ENCODE measurements at places on chromosomes 7 and 10. TPM values are rescaled to one million over a fixed set of nuclear protein-coding genes. Genes with fewer than 3 reads are reported as not detected.

The CPEB3 gene
- total RNA-seq = 3.5 TPM

DNA sequence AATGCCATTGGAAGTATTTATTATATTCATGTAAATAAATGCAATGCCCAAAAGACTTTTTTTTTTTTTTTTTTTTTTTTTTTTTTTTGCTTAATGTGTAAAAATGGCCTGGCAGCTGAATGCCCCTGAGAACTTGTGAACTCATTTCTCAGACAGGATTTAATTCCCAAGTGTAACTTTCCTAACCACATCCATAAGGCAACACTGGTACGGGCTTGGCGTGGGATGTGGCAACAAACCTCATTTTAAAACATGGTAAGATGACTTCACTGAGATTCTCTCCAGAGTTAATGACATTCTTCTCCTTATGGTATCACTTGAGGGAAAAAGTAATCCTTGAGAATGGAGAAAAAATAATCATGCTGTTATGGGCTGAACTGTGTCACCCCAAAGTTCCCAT lies 150.4 kb downstream of the DGKI start:
- no peak for DNase-seq

DNA sequence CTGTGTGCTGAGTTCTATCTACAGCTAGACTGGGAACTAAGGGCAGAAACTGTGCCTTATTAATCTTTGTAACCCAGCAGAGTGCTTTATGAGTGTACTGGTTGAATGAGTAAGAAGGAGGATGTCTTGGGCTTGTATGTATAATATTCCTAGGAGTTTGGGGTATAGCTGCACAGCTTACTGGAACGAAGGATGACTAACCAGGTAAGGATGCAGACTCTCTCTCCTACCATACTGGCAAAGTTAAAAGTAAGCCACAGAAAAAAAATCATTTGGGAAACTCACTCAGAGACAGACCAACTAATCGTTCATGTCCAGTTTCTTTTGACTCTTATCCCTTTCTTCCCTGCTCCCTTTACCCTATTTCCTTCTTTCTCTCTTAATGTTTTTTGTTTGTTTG lies 1.4 kb upstream of the DHTKD1 start:
- no peak for DNase-seq

DNA sequence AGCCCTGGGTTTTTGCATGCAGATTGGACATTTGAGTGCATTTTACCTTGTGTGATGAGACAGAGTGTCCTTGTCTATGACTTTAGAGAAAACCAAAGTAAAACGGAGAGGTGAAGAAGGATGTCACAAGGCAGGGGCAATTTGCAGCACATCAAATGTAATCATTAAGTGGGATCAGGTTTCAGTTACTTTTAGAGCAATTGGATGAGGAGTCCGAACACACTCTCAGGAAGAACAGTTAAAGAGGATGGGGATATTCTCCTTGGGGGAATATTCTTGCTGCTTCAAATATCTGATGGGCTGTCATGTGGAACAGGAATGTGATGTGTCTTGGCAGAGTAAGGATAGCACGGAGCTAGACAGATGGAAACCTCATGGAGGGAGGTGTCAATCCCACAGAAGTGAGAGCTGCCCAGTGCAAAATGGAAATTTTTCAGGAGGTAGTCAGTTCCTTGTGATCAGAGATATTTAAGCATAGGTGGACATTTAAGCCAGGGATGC lies 757 bp downstream of the RAB19 start:
- DNase-seq = no peak

The CCDC172 gene
- not detected for total RNA-seq

- DNase-seq = no peak
Observed at GRCh38 chr7:3438352-3438751, 137.3 kb downstream of the SDK1 start.

DNA sequence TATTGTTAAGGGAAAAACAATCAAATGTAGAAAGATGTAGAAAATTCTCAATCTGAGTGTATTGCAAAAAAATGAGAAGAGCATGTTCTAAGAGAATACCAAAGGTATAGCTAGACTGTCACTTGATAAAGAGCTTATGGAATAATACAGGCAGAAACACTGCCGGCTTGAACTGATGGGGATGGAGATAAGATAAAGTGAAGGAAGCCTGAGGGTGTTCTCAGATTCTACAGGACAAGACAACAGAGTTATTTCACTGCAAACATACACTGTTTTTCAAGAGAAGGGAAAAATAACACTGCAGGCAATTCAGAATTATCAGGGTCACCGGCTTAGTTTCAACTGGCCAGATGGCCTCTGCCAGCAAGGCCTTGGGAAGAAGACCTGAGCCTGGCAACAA lies 80.0 kb downstream of the ZNF716 start:
- DNase-seq = no peak

DNA sequence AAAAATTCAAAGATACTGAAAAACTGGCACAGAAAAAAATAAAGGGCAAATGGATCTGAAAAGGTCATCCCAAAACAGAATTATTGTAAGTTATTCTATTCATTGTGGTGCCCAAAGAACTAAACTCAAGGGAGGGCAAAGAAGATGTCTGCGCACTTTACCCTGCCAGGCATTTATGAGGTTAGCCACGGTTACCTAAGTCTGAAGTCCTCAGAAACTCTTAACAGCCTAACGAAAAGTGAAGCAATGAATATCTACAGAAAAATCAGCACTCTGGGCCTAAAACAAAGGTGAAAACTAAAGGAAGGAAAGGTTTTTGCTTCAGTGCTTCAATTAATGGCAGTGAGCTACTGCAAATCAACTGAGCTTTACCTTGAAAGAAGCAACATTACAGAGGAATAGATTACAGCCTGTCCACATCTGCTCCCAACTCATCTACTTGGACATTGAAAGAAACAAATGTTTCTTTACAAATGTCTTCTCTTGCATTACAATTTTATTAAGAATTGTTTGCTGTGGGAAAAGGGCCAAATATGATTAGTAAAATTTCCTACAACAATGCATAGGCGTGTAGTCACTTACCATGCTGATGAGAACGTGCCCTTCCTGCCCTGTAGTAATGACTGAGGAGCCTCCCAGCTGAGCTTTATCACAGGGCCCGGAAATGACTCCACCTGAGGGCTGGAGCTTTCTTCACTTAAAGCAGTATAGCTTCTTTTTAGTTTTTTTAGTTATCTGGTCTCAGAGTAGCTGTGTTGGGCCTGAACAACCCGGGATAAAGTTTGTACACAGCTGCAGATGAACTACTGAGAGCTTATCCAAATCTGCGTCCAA lies at the start of gene TUBAL3:
TUBAL3 (minus strand) TSS at position 621 of the 834 bp plus-strand sequence; CDS start at position 585, 36 bp downstream.
- DNase-seq = no peak

The HOXA7 gene
- total RNA-seq = 2.2 TPM
